ENCODE measurements at places on chromosomes 7 and 10.

- peak; percentile 28 for DNase-seq
Observed at GRCh38 chr10:19620811-19621210, 195.4 kb upstream of the PLXDC2 start.

DNA sequence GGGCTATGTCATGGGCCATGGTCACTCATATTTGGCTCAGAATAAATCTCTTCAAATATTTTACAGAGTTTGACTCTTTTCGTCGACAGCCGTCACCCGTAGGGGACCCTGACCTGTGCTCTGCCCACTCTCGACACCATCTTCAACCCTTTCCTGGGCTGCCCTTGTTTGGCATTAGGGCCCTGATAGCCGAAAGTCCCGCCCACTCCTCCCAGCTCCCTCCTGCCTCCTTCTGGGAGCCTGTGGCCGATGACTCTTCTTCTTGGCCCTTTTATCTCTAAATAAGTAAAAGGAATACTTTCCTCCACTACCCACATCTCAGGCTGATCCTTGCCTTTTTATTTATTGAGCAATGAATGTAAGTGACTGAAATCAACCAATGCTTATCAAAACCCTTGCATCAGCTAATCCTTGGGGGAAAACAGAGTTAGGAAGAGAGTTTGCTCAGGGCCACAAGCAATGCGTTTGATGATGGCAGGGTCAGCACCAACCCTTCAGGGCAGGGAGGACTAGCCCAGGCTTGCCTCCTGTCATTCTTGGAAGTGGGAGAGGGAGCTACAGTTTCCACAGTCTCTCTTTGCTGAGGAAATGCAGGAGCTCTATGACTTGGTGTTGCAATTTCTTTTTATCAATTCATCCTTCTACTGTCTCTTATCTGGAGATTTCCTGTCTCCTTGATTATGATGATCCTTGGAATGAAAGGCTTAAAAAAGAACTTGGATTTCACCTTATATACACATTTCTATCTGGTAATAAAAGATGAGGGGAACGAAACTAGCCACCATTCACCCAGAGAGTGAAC, 218.2 kb upstream of the PODXL start:
- peak; percentile 7 for DNase-seq

- DNase-seq: peak; percentile 57
Observed at GRCh38 chr10:17910125-17910789, 41.5 kb upstream of the SLC39A12 start.

GRCh38 chr10:31645786-31646185, 282.8 kb downstream of the ARHGAP12 start:
- DNase-seq: peak; percentile 56

GRCh38 chr7:137408126-137408525, 64.6 kb upstream of the PTN start:
- no peak for DNase-seq

- DNase-seq: no peak
Observed at GRCh38 chr7:69129524-69129923, 468.8 kb upstream of the AUTS2 start.

DNA sequence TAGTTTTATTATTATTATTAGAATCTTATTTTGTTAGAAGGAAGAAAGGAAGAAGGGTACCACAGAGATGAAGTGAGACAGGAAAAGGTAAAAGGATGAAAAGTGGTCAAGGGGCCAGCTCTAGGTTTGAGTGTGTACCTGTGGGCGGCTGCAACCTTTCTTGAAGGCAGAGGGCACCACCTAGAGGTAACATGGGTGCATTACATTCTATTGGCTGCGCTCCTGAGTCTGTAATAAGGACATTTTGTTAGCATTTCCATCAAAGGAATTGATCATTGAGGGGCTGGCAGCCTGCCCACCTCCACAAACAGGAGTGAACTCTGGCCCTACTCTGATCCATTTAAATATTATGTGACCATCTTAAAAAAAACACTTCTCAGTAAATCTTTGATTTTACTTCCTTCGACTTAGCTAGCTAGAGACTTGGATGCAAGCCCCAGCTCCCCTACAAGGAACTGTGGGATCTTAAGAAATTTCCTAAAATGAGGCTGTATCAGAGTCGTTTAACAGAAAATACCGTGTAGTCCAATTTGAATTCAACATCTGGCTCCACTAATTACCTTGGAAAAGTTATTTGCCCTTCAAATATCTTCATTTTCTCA, 610.4 kb downstream of the IPMK start:
- DNase-seq: peak; percentile 48

DNA sequence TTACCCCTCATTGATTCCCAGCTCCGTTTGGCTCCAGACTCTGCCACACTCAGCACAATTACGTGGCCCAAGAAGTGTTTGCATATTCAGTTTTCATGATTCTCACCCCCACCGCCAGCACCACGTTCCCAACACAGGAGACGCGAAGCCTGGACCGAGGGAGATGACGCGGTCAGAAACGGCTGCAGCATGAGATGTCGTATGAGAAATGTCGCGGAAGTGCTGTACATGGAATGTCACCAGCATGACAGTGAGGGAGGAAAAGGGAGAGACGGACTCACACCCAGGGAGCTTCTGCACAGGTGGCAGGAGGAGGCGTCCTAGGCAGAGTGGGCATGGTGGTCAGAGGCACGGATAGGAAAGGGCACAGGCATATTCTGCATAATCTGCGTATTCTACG, 188.3 kb downstream of the WDR37 start:
- no peak for DNase-seq

- DNase-seq: no peak
Observed at GRCh38 chr10:133154996-133155778, 4.8 kb upstream of the KNDC1 start.

DNA sequence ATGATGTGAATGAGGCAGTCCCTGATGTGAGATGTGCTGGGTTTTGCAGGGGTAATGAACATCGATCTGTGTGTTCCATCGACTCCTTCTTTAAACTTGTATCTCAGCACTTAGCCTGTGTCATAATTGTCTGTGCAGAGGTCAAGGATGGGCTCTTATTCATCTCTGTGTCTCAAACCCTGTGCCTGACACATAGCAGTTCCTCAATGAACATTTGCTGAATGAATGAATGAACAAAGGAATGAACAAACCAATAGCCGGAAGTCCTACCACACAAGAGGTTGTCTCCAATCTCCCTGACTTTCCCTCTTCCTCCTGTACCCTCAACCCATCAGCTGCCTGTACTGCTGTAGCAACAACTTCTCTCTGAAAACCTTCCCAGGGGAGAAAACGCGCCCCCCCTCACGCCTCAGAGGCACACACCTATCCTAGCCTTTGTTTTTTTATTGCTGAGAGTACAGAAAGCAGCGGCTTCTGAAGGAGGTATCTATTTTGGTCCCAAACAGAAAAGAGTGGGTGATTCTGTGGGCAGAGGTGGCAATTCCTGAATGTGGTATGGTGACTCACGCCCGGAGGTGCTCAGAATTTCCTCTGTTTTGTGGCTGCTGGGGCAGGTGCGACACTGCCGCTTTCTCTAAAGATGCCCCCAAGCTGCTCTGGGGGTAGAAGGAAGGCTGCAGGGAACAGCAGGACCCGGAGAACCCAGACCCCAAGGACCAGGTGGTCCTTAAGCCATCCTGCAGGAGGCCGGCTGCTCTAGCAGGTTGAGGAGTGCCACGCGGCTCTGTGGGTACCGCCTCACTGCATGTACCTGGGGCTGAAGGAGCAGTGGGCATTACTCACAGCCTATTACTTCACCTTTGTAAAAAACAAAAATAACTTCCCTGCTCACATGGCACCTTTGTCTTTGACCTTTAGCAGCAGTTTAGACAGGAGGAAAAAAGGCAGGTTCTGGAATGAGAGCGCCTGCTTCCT, 9.6 kb downstream of the IL2RA start:
- DNase-seq: no peak

DNA sequence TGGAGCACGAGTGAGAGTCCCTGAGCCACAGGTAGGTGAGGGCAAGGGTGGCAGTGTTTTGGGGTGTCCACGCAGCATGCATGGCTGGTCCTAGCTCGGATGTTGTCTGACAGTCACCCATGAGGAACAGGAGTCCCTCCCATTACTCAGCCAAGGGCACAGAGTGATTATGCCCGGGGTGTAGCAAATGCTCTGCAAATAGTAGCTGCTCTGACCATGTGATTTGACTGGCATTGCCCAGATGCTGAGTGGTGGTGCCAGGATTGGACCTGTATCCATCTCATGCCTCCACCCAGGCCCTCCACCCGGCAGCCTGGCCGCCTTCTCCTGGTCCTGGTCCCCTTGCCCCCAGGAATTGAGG, 150.8 kb downstream of the GRK5 start:
- DNase-seq: no peak

DNA sequence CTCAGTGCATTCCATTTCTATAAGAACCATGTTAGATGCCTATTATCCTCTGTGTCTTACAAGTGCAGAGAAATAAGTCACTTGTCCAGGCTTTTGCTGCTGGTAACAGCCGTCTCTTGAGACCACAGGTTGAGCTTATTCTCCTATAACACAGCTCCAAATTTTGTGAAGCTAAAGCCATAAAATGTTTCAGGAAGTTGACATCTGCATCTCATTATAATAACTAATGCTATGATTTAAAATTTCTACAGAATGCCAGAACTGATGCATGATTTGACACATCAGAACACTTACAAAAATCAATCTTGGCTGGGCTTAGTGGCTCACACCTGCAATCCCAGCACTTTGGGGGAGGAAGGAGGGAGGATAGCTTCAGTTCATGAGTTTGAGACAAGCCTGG, 986.9 kb downstream of the TYW1 start:
- no peak for DNase-seq

GRCh38 chr7:108535257-108535656, 9.3 kb upstream of the PNPLA8 start:
- DNase-seq: no peak

- no peak for DNase-seq
Observed at GRCh38 chr10:78804411-78805032, 264.2 kb upstream of the ZMIZ1 start.

DNA sequence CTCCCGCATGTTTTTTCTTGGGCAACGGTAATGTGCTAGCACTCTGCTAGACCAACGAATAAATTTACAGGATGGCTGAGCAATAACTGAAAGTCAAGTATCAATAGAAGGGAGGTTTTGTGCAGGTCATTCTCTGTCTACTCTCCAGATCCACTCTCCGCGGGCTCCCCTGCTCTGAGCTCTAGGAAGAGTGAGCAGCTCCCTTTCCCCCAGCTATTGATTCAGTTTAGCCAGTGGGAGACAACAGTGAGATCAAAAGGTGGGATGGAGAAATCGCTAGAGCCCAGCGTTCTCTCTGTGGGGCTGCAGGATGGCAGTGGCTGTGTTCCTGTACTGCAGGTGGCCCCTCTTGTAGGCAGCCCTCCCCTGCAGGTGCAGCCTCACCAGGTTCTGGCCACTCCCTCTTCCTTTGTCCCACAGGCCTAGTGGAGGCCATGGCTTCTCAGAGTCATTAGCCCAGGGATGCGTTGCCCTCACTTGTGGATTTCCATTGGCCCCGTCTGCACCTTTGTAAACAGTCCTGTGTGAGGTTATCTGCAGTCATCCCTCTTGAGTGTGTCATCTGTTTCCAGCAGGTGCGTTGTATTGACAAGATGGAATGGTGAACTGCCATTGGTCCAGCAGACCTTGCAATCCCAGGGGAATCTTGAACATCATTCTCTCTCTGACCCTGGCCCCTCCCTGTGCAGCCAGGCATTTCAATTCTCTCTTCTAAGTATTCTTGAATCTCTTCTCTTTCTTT, 11.1 kb downstream of the MSRB2 start:
- DNase-seq: no peak

DNA sequence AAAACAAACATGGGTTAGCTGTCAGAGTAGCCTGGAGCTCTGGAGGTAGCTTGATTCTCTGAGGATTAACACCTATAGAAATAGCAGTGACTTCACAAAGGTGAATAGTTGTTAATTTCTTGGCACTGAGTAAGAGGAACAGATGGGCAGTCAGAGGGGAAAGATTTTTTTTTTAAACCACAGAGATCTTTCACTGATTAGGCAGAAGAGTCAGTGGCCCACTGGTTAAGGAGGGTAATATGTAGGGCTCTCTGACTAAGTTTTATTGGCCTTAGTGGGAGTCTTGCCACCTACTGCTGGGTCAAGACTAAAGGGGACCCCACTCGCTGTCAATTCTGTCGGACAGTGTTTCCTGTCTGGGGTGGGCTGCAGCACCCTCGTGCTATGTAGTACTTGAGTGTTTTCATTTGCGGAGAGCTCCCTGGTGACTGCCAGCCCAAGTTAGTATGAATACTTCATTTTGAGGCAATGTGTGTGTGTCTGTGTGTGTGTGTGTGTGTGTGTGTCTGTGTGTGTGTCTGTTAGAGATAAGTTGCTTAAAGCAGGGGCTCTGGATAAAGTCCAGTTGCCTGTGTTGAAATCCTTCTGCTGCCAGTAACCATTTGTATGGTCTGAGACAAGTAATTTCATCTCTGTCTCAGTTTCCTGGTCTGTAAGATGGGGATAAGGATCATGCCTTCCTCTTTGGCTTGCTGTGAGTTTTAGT, 145.2 kb downstream of the ARID5B start:
- DNase-seq: peak; percentile 98

Data from amniotic epithelial cell (primary cell).